Kidney epithelial cell (primary cell): ENCODE measurements at places on chromosomes 5 and 9. TPM values are rescaled to one million over a fixed set of nuclear protein-coding genes. Genes with fewer than 3 reads are reported as not detected.

Gene ADCY2
- 0.25 and 0.62 TPM in 2 replicates for total RNA-seq

Gene MARCOL
- total RNA-seq: not detected in 2 replicates

Gene PCDHB16
- 0.92 and 1.4 TPM in 2 replicates for total RNA-seq

Gene TMEM174
- total RNA-seq: not detected in 2 replicates

Gene RHOBTB3
- 68.4 and 93.5 TPM in 2 replicates for total RNA-seq

Gene PCDHGA2
- 2.8 and 2.9 TPM in 2 replicates for total RNA-seq

Gene MCTP1
- 12.7 and 12.9 TPM in 2 replicates for total RNA-seq

Gene HAPLN1
- total RNA-seq: not detected in 2 replicates

GRCh38 chr9:89781838-89782540, 177.2 kb downstream of the GADD45G start:
- no peak for DNase-seq

- no peak for DNase-seq
These were observed 1.3 kb downstream of the NAA35 start for GRCh38 chr9:85941966-85942912.

- no peak for DNase-seq
These were observed 74.4 kb upstream of the RARS1 start for GRCh38 chr5:168411871-168412270.

DNA sequence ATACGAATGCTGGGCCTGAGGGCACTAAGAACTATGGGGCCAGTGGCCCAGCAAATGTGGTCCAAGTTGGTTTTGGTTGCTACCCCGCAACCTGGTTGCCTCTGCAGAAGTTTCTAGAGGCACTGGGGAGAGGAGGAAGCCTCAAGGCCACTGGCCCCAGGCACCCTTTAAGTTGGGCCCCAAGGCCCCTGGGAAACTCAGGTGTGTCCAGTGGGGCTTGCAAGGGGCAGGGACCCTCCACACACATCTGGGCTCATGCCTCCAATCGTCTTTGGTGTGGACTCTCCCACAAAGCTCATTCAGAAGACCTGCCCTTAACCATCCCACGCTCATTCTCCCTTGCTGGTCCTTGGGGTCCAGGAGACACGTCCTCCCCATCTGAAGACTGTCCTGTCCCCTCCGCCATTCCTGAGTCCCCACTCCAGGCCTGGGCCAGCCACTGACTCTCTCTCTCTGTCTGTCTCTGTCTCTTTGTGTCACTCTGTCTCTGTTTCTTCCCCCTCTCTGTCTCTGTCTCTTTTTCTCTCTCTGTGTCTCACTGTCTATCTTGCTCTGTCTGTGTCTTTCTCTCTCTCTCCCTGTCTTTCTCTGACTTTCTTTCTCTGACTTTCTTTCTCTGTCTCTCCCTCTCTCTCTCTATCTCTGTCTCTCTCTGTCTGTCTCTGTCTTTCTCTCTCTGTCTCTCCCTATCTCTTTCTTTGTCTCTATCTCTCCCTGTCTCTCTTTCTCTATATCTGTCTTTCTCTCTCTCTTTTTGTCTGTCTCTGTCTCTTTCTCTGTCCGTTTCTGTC, 3.3 kb upstream of the SLC6A19 start:
- DNase-seq: no peak

GRCh38 chr9:16407617-16408016, 462.9 kb downstream of the BNC2 start:
- DNase-seq: no peak

- no peak for DNase-seq
These were observed 332.8 kb downstream of the NSG2 start for GRCh38 chr5:174378121-174378874.

- no peak for DNase-seq
These were observed 1.6 kb upstream of the THBS4 start for GRCh38 chr5:80033513-80033912.

- no peak for DNase-seq
These were observed 79.4 kb upstream of the UNC5A start for GRCh38 chr5:176730815-176731475.

DNA sequence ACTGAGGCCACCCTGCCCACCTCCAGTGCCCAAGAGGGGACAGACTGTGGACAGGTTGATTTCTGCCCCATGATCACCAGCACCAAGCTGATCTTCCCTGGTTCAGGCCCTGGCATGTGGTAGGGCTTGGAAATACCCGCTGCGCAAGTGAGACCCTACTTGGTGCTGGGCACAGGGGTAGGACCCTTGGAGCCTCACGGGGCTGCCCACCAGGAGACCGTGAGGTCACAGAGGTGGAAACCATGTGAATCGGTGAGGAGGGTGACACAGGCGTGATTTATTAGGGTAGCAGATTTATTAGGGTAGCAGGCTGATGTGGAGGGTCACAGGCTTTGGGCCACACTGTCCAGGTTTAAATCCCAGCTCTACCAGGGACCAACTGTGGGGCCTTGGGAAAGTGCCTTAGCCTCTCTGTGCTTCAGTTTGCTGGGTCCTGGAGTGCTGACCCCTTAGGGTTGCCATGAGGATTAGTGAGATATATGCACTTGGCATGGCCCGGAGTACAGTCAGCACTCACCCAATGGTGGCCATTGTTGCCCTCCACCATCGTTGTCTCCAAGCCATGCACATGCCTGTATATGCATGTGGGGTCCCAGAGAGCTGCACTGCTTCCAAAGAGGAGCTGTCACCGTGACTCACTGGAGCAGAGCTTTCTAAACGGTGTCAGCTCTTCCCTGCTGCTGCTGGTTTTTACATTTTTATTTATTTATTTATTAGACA, 20.9 kb upstream of the DUSP1 start:
- no peak for DNase-seq

- DNase-seq: no peak
These were observed 1257.8 kb downstream of the MAT2B start for GRCh38 chr5:164763206-164763605.

- no peak for DNase-seq
These were observed 62.1 kb downstream of the DCP2 start for GRCh38 chr5:113038714-113039113.
